ENCODE measurements at places on chromosomes 2 and 18.

DNA sequence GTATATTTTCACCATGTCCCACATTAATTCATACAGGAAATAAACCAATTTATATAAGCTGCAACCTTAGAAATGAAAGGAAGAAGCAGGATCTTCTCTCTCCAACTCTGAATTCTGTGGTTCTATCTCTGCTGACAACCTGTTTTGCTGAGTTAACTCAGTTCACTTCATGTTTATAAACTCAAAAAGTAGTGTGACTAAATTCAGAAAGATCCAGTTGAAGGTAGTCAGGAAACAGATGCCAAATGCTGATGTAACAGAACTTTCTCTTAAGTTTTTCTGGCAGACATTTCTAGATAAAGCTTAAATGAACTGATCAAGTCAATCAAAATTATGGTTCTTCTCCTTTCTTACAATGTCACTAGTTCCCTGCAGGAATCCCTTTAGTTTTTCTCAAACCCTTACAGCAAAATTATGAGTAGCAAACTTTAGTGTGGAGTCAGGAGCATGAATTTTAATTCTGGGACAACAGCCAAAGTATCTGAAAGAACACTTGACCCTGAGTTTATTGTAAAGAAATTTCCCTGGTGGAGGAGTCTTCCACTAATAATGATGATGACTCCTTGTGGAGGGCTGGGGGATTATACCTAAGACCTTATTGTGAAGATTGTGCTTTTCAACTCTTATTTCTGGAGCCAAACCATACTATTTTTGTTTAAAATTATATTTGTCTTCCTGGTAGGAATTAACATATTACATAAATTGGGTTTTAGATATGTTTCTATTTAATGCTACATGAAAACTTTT lies 216.9 kb downstream of the MYO3B start:
- no peak for DNase-seq

- no peak for DNase-seq
Observed at GRCh38 chr2:100151310-100151709, 8.9 kb upstream of the AFF3 start.

- DNase-seq: no peak
Observed at GRCh38 chr2:168371273-168372019, 84.6 kb upstream of the CERS6 start.

- no peak for DNase-seq
Observed at GRCh38 chr2:187615364-187615763, 61.1 kb upstream of the TFPI start.

- no peak for DNase-seq
Observed at GRCh38 chr2:184402381-184402780, 195.9 kb upstream of the ZNF804A start.
